ENCODE measurements at places on chromosomes 4 and X. TPM values are rescaled to one million over a fixed set of nuclear protein-coding genes. Genes with fewer than 3 reads are reported as not detected.

The PNMA6F gene
- not detected for total RNA-seq

The FAM9B gene
- not detected for total RNA-seq

The SPANXA2 gene
- not detected for total RNA-seq

The ACE2 gene
- not detected for total RNA-seq

The SOWAHB gene
- not detected for total RNA-seq

The USP27X gene
- 2.1 TPM for total RNA-seq

The ZFYVE28 gene
- 17.2 TPM for total RNA-seq

The CD40LG gene
- 114 TPM for total RNA-seq

The DRP2 gene
- 1.0 TPM for total RNA-seq

The FAM47B gene
- not detected for total RNA-seq

The MAGED2 gene
- total RNA-seq = 46.3 TPM

The TCEAL3 gene
- 2.1 TPM for total RNA-seq

The SLC6A8 gene
- 0.69 TPM for total RNA-seq

The ARHGAP10 gene
- 10.7 TPM for total RNA-seq

The DCLK2 gene
- total RNA-seq = not detected

The CYTL1 gene
- total RNA-seq = not detected

The GLRB gene
- total RNA-seq = not detected

The DCAF4L1 gene
- 0.07 TPM for total RNA-seq

The RENBP gene
- 16.5 TPM for total RNA-seq

The FGFR3 gene
- 0.25 TPM for total RNA-seq

The IGSF1 gene
- not detected for total RNA-seq

The ADAMTS3 gene
- not detected for total RNA-seq

The CYBB gene
- not detected for total RNA-seq

The ZBED1 gene
- total RNA-seq = 36.9 TPM

The ZNF185 gene
- 1.0 TPM for total RNA-seq

The ZFP42 gene
- not detected for total RNA-seq

The BEX5 gene
- total RNA-seq = 2.2 TPM

The ASB12 gene
- total RNA-seq = not detected

The ZRSR2 gene
- total RNA-seq = 16.5 TPM

The SLC25A31 gene
- total RNA-seq = not detected

The CT47B1 gene
- total RNA-seq = not detected

The EPHA5 gene
- not detected for total RNA-seq

The CT45A3 gene
- not detected for total RNA-seq

The UGT2B11 gene
- not detected for total RNA-seq

The PLXNB3 gene
- 0.35 TPM for total RNA-seq

The RTL9 gene
- not detected for total RNA-seq

The APLN gene
- 0.25 TPM for total RNA-seq

The GABRQ gene
- not detected for total RNA-seq

The POF1B gene
- total RNA-seq = 0.10 TPM

The RS1 gene
- not detected for total RNA-seq

The ADH1B gene
- not detected for total RNA-seq

The ARL9 gene
- not detected for total RNA-seq

The NXF2 gene
- total RNA-seq = not detected

The SPATA18 gene
- 0.35 TPM for total RNA-seq

The RASL11B gene
- total RNA-seq = 0.10 TPM

The AMTN gene
- total RNA-seq = not detected

The DGKK gene
- total RNA-seq = not detected

The ARHGAP36 gene
- total RNA-seq = not detected

The HTR2C gene
- not detected for total RNA-seq

The LANCL3 gene
- 0.30 TPM for total RNA-seq
